ENCODE measurements at places on chromosomes 16 and 17. TPM values are rescaled to one million over a fixed set of nuclear protein-coding genes. Genes with fewer than 3 reads are reported as not detected.

NHLRC4 gene
- 0.56 TPM for total RNA-seq

ZNF689 gene
- total RNA-seq, result 11.5 TPM

SLFN14 gene
- not detected for total RNA-seq

TVP23A gene
- total RNA-seq, result 0.08 TPM

GP1BA gene
- not detected for total RNA-seq

KRTAP4-1 gene
- total RNA-seq, result not detected

CMTM2 gene
- total RNA-seq, result not detected
